ENCODE measurements at places on chromosomes 5 and 9.

- no peak for DNase-seq
Measured at GRCh38 chr5:91175708-91176107, 207.4 kb downstream of the ARRDC3 start.

DNA sequence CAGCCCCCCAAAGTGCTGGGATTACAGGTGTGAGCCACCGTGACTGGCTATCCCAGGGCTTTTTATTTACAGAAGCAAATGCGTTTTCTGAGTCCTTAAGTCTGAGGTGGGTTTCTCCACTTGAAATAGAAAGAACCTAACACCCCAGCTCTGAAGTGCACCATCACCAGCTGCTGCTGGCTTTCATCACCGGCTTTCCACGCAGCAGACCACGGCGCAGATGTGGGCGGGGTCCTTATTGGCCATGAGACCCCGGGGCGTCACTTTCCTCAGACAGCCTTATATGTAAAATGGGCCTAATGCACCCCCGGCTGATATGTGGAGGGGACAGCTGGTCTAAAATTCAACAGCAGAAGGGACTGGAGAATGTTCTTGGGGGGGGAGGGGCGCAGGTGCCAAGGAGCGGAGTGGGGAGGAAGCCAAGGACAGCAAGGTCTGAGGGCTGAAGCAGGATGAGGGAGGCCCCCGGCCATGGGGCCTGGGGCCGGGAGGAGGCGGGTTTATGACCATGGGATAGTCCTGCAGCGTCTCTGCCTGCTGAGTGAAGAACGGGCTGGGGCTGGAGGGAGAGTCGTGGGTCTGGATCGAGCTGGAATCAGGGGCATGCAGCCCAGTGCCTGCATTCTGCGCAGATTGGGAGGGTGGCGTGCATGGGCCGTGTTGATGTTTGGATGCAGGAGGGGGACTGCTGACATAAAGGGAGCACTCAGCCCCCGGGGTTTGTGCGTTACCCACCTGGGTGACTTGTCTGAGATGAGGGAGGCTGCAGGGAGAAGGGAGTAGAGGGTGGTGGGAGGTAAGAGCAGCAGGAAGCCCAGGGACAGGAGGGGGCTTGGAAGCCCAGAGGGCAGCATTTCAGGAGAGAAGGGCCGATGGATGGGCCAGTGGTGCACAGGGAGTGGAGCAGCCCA is 30.2 kb downstream of the RASGEF1C start:
- no peak for DNase-seq

DNA sequence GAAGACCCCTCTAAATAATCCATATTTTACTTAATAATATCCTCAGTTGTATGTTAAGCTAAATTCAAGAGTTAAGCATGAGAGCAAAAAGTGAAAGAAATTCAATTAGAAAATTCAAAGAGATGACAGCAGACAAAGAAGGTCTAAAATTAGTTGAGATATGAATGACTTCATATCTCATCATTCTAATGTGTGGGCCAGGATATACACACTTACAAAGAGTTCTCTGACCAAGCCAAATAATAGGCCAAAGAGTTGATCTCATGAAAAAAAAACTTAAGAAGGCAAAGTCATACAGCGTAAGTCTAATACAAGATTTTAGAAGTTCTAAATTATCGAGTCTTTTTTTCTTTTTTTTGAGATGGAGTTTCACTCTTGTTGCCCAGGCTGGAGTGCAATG is 87.7 kb upstream of the PLPP1 start:
- no peak for DNase-seq

DNA sequence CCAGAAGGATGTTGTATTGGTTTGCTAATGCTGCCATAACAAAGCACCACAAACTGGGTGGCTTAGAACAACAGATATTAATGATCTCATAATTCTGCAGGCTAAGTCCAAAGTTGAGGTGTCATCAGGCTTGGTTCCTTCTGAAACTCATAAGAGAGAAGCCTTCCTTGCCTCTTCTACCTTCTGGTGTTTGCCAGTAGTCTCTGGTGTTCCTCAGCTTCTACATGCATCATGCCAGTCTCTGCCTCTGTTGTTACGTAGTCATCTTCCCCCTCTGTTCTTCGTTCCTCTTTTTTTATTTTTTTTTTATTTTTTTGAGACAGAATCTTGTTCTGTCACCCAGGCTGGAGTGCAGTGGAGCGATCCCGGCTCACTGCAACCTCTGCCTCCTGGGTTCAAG is 61.8 kb downstream of the LRRC70 start:
- DNase-seq, result no peak

- no peak for DNase-seq
Measured at GRCh38 chr9:23830929-23831730, 5.1 kb upstream of the ELAVL2 start.

DNA sequence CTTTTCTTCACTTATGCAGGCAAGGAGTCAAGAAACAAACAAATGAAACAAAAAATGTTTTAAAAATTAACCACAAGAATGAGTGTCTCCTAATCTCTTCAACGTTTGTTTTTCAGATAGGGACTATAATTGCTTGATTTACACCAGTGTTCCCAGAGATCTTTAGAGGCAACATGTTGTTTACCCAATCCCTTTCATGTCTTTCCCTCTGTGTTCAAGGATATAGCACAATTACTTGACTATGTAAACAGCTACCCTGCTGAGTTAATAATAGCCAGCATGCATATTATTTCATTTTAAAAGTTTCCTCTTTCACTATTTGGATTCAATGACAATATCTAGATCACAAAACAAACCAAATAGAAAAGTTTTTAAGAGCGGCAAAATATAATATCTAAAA is 25.1 kb upstream of the SHISAL2B start:
- no peak for DNase-seq

- no peak for DNase-seq
Measured at GRCh38 chr9:132647806-132648205, 22.0 kb downstream of the DDX31 start.

GRCh38 chr9:105438141-105438806 is 9.6 kb upstream of the FSD1L start:
- no peak for DNase-seq

DNA sequence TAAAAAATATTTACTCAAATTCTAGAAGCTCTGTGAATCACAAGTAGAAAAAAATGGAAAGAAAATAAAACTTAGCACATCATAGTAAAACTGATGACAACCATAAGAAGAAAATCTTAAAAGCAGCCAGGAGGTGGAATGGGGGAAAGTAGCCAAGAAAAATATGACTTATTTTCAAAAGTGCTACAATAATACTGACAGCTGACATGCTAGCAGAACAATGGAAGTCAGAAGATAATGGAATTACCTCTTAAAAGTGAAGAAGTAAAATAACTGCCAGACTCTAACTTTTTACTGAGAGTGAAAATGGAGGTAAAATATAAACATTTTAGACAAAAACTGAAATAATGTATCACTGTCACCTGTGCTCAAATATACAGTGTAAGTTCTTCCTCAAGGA is 532.2 kb upstream of the SGCD start:
- DNase-seq, result no peak

DNA sequence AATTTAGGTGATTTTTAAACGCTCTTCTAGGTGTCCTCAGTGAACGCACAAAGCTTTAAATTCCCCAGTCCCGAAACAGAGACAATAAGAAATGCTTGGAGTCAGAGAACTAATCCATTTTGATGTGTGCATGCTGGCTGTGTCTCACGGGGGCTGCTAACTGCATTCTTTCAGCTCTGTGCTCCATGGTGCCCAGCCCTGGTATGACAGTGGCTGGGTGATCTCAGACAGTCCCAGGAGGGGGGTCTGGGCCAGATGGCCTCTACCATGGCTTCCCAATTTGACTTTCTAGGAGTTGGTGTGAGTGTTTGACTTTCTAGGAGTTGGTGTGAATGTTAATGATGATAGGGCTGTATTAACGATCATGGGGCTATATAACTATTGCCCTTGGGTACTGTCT is 12.1 kb downstream of the OLFM1 start:
- DNase-seq, result no peak

DNA sequence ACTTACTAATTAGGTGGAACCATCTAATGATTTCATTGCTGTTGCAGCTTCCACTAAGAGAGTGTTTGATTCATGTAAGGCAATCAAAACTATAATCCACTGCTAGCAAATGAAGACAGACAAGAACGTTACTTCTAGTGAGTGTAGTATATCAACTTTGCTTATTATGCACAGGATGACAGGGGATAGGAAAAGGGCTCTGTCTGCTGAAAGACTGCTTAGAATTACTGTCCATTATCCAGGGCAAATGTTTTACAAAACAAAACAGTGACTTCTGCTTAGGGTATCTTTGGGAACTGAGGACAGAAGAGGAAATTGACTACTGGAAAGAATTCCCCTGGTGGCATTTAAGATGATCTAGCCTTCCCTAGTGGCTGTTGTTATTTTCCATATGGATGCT is 40.2 kb downstream of the PLPPR1 start:
- DNase-seq, result no peak

DNA sequence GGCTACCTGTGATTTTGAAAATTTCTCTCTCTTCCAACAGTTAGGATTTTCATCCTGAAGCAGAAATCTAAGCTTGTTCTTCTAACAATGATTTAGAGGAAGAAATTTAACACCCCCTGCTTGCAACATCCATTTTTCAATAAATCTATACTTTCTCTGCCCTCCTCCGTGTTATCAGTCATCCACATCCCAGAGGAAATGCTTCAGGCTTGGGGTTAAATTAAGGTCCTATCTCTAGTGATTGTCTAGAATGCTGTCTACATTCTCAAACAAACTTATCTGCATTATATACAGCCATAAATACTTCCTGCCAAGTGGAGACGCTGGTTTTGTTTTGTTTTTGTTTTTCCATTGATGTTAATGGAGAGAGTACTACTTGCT is 371.0 kb downstream of the CSNK1G3 start:
- DNase-seq, result no peak

GRCh38 chr5:14182761-14183160 is 39.6 kb downstream of the TRIO start:
- no peak for DNase-seq

GRCh38 chr5:124446120-124446519 is 300.3 kb downstream of the ZNF608 start:
- no peak for DNase-seq

- DNase-seq, result no peak
Measured at GRCh38 chr9:32419921-32420320, 35.5 kb downstream of the ACO1 start.

DNA sequence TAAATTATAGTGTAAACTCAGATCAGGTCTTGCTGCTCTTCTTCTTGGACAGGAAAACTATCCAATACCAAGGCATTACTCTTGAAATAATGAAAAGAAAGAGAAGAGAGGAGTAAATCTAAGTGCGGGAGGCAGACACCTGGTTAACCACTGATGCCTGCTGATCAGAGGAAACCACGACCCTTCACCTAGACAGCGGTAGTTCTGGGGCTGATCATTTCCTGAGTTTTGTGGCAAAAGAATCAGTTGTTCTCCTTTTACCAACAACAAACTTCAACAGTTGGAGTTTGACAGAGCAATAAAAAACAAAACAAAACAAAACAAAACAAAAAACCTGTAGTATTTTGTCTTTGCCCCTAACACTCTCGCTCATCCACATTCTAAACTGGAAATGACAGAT is 3.0 kb downstream of the RLN1 start:
- no peak for DNase-seq

- no peak for DNase-seq
Measured at GRCh38 chr5:157941616-157942015, 82.7 kb upstream of the CLINT1 start.

- DNase-seq, result no peak
Measured at GRCh38 chr9:35820076-35820475, 5.2 kb upstream of the HINT2 start.

- peak; percentile 26 for DNase-seq
Measured at GRCh38 chr9:87725900-87726709, at the start of gene CTSL. Gene CTSL (plus strand): TSS chr9:87726119. CDS start chr9:87727604, 1,485 bp downstream.

- no peak for DNase-seq
Measured at GRCh38 chr5:31911291-31912265, 262.5 kb downstream of the GOLPH3 start.

- DNase-seq, result no peak
Measured at GRCh38 chr5:54186108-54186507, 124.3 kb downstream of the ARL15 start.

GRCh38 chr5:136754216-136754615 is 388.9 kb upstream of the TRPC7 start:
- no peak for DNase-seq

DNA sequence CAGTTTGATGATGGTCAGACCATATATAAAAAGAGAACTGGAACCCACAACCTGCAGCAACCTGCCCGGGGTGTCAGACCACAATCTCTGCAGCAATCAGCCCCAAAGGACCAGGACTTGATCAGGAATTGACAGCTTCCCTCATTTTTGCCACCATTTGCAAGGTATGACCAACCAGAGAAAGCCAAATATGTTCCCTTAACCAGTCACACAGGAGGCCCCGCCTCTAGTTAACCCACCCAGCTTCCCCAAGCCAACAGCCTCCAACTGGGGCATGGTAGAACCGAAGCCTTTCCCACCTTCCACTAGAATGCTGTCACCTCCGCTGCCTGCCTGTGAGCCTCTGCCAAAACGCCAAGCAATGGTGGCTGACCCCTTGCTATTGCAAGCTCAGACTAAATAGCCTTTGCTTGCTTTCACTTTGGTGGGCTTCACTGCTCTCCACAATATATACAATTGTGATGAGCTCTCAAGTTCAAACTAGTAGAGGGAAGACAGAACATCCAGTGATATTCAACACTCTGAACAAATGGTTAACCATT is 86.3 kb downstream of the AK8 start:
- no peak for DNase-seq

DNA sequence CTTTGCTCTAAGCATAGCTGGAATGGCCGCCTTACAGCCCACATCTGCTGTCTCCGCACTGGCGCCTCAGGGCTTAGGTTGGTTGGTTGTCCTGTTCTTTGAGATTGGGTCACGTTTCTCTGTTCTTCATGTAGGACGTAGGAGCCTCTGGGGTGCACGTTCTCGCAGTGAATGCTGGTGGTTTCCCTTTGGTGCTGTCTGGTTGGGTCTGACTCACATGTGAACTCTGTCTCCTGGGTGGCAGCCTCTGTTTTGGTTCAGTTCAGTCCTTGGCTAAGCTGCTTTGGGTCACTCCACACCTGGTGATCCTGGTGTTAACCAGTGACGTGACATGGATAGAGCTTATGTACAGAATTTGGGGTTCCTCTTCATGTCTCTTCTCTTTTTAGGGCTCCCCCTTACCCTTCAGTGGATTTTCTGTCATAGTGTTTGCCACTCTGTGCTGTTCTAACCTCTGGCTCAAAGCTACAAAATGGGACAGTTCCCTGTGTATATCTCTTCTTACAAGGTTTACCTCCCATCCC is 12.6 kb upstream of the LPCAT1 start:
- peak; percentile 35 for DNase-seq

GRCh38 chr9:115495052-115495635 is 377.2 kb upstream of the TNC start:
- no peak for DNase-seq

- no peak for DNase-seq
Measured at GRCh38 chr9:126935630-126936029, 21.0 kb downstream of the RALGPS1 start.

- no peak for DNase-seq
Measured at GRCh38 chr5:36152324-36153297, 700 bp downstream of the SKP2 start.

GRCh38 chr5:122478741-122479442 is 166.9 kb downstream of the SNCAIP start:
- no peak for DNase-seq

DNA sequence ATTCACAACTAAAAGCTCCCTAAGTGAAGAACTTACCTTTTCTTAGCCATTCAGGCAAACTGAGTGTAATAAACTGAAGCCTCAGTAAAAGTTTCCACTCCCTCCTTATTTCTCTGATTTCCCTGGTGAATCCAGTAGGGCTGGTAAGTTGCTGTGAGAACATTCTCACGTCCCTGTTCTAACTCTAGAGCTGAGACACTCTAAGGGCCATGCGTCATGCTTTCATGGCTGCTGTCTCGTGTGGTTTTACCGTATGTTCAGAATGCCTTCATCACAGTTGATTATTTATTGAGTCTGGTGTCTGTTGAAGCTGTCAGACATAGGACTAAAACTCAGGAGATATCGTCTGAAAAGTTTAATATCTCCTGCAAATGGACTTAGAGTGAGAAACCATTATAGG is 1.3 kb downstream of the OR2S2 start:
- no peak for DNase-seq

Measured in activated CD8-positive, alpha-beta memory T cell treated with anti-CD3 and anti-CD28 coated beads for 1 hour (primary cell).